CD8-positive, alpha-beta memory T cell (primary cell): ENCODE measurements at places on chromosomes 7 and 10. TPM values are rescaled to one million over a fixed set of nuclear protein-coding genes. Genes with fewer than 3 reads are reported as not detected.

The NEURL1 gene
- 0.69 TPM for polyA plus RNA-seq

The CALHM2 gene
- polyA plus RNA-seq = 92.7 TPM

The TMEM196 gene
- polyA plus RNA-seq = not detected

The WDFY4 gene
- not detected for polyA plus RNA-seq

The BMPER gene
- polyA plus RNA-seq = not detected

The YKT6 gene
- polyA plus RNA-seq = 44.9 TPM

The SLC18A3 gene
- polyA plus RNA-seq = not detected

The HOXA7 gene
- not detected for polyA plus RNA-seq

The ZPBP gene
- not detected for polyA plus RNA-seq

The FBXL15 gene
- 33.4 TPM for polyA plus RNA-seq

The AOC1 gene
- polyA plus RNA-seq = not detected

The VSTM2A gene
- not detected for polyA plus RNA-seq

The MEST gene
- polyA plus RNA-seq = 4.3 TPM

The BTBD16 gene
- polyA plus RNA-seq = not detected

The SPDYE6 gene
- 0.89 TPM for polyA plus RNA-seq

The CTNNA3 gene
- 0.92 TPM for polyA plus RNA-seq

The TFEC gene
- not detected for polyA plus RNA-seq

The NPY gene
- polyA plus RNA-seq = not detected

The CALY gene
- polyA plus RNA-seq = 0.83 TPM

The ERV3-1 gene
- 7.2 TPM for polyA plus RNA-seq

The CYP2C8 gene
- polyA plus RNA-seq = 0.24 TPM

The FGF8 gene
- not detected for polyA plus RNA-seq

The DNAJC12 gene
- polyA plus RNA-seq = not detected

The IGF2BP3 gene
- polyA plus RNA-seq = 0.15 TPM

The NPC1L1 gene
- polyA plus RNA-seq = not detected

The NKX2-3 gene
- not detected for polyA plus RNA-seq

The ANKRD22 gene
- 0.63 TPM for polyA plus RNA-seq

The PRTFDC1 gene
- polyA plus RNA-seq = 1.3 TPM

The TMEM139 gene
- polyA plus RNA-seq = 0.87 TPM

The UPF2 gene
- 18.5 TPM for polyA plus RNA-seq

The BET1 gene
- polyA plus RNA-seq = 17.8 TPM

The DPP6 gene
- polyA plus RNA-seq = not detected

The ZNF783 gene
- polyA plus RNA-seq = 5.0 TPM

The ZNF804B gene
- polyA plus RNA-seq = not detected

The NPTX2 gene
- polyA plus RNA-seq = 0.16 TPM

The FAM25A gene
- not detected for polyA plus RNA-seq

The ZNF3 gene
- polyA plus RNA-seq = 29.8 TPM

The CAPZA2 gene
- polyA plus RNA-seq = 170 TPM

The ADGRA1 gene
- polyA plus RNA-seq = not detected

The DEPP1 gene
- polyA plus RNA-seq = not detected

The IGFBP3 gene
- polyA plus RNA-seq = 11.1 TPM

The ASZ1 gene
- not detected for polyA plus RNA-seq

The PLPP4 gene
- polyA plus RNA-seq = not detected

The GSDME gene
- 0.26 TPM for polyA plus RNA-seq

The TFPI2 gene
- polyA plus RNA-seq = not detected
